ENCODE measurements at places on chromosomes 13 and 19.

DNA sequence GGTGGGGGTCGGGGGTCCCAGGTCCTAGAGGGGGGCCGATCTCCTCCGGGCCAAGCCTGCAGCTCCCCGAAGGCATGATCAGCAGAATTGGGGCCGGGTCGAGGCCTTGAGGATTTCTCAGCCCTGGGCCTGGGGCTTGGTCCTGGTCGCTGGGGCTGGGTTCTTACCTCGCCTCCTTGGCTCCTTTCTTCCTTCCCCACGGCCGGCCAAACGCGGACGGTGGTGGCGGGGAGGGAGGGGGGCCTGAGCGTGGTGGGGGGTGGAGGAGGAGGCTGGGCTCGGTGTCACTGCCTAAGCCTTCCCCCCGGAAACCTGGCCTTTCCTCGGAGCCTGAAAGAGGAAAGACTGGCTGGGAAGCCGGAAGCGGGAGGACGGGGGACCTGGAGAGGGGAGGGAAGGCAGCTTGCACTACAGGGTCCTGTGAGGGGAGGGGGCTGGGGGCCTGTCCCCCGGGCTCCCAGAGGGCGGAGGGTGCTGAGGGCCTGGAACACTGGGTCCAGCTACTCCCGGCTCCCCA lies at the start of gene ZNF579:
TSS of gene ZNF579 (minus strand) at position 221 of the 517 bp plus-strand sequence. CDS start 1,209 bp downstream, outside the sequence.
- peak; percentile 94 for DNase-seq

DNA sequence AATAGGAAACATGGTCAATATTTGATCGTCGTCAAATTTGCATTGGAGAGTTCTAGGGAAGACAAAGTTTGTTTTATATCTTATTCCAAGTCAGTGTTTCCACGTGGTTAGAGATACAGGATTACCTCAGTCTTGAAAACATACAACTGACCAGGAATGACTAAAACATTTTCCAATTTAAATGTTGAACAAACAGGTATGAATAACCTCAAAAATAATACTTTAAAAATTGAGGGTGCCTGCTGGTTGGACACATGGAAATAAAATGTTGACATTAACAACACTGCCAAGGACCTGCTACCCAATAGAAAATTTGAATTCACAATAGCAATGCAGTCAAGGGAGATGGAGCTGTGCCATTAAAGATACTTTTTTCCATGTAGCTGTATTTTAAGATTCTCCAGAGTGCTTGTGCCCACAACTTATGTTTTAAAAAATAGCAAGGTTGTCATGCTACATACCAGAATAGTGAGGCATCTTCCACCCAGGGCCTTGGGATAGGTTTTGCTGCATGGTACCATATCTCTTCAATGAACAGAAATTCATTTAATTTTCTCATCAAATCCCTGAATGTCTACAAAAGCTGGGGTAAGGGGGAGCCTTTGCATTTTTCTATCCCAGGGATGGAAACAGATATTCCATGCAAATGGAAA lies 260.8 kb downstream of the EFNB2 start:
- no peak for DNase-seq

GRCh38 chr13:50025436-50025835 lies 10.2 kb downstream of the KCNRG start:
- no peak for DNase-seq

DNA sequence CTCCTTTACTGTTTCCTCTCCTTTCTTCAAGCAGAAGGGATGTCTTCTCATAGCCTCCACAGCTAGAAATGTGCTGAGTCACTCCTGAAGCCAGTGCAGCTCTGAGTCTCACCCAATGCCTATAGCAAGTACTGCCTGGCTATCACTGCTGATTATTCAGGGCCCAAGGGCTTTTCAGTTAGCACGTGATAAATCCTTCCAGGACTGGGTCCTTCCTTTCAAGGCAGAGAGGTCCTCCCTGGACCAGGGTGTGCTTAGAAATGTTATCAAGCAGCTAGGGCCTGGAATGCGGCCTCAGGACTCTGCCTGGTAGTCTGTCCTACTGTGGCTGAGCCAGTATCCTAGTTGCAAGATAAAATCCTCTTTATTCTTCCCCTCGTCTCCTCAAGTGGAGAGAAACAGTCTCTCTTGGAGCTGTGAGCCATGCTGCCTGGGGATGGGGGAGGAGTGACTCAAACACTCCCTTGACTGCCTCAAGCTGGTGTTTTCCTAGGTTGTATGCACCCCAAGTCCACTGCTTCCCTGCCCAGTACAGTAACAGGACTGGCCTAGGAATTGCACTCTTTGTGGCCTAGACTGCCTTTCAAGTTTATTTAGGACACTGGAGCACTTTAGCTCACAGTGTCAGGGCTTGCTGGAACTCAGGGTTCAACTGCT lies 198.7 kb upstream of the SERP2 start:
- DNase-seq: no peak

- peak; percentile 100 for DNase-seq
Measured at GRCh38 chr19:19033426-19034203, at the start of the genes ARMC6 and SUGP2. Gene ARMC6 (plus strand): TSS chr19:19033603. CDS start chr19:19034210, 607 bp downstream. Gene SUGP2 (minus strand): TSS chr19:19033517. CDS start chr19:19031071, 2,446 bp downstream.
